ENCODE measurements at places on chromosomes 3 and 15.
A peak's percentile ranks its signal among the peaks of the same experiment; 100 is the strongest.

DNA sequence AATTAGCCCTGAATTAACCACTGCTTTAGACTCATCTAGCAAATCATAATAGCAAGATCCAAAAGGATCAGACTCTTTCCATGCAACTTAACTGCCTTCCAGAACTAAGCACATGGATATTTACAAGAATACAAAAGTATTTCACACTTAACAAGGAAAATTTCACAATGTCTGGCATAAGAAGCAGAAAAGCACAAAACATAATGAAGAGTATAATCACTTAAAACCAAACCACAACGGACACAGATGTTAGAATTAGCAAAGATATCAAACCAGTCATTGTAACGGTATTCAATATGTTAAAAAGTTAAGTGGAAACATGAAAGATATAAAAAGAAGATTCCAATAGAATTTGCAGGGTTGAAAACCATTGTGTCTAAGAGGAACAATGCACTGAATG lies 51.5 kb upstream of the COL6A6 start:
- no peak for DNase-seq

DNA sequence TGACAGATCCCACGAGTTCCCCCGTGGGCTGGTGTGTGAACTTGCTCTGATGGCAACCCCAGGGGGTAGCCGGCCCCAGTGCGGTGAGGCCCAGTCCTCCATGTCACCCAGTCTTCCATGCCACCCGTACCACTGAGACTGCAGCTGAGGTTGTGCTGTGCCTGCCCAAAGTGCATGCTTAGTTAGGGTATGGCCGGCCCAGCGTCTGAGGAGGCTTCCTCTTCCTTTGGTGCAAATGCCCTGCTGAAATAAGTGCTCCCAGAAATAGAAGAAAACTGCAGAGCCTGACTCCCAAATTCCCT lies 31.5 kb downstream of the MGLL start:
- no peak for DNase-seq

GRCh38 chr3:48694610-48695392 lies 9.1 kb upstream of the NCKIPSD start:
- peak; percentile 89 for DNase-seq

- DNase-seq: no peak
Measured at GRCh38 chr15:43199945-43200488, 14.8 kb downstream of the CCNDBP1 start.

- no peak for DNase-seq
Measured at GRCh38 chr3:150249779-150250470, 158.2 kb upstream of the TSC22D2 start.

DNA sequence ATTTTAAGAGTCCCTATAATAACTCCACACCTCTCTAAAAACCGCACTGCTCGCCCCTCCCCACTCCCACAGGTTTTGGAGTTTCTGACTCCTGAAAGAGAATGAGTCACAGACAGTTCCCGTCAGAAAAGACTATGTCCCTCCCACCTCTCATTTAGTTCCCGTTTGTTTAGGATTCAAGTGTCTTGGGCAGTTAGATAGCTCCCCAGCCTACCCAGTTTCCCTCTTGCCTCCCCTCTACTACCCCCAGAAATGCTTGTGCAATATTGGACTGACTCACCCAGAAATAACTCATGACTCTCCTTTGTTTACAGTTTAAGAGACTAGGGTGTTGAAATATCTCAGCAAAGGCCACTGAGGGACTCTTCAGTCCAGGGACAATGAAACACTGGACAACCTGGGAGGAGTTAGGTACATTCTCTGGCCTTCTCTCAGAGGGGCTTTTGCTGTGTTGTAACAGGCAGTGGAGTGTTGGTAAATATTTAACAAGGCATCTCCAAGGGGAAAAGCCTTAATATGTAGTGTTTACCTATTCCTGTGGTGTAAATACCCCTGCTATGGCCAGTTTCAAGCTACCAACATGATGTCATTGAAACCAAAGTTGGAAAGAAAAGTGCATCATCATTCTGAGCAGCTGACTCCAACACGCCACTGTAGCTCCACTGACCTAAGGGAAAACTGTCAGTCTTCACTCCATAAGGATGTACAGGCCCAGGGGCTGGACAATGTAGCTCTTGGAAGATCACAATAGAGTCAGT lies 96.1 kb upstream of the CHD2 start:
- DNase-seq: peak; percentile 100

GRCh38 chr15:85545185-85545584 lies 164.8 kb downstream of the AKAP13 start:
- DNase-seq: no peak

- DNase-seq: no peak
Measured at GRCh38 chr3:49570028-49570654, 15.9 kb downstream of the BSN start.

- DNase-seq: peak; percentile 3
Measured at GRCh38 chr15:48266024-48266689, 60.1 kb downstream of the SLC12A1 start.

GRCh38 chr3:128493570-128494366 lies 767 bp upstream of the GATA2 start:
- DNase-seq: peak; percentile 27

DNA sequence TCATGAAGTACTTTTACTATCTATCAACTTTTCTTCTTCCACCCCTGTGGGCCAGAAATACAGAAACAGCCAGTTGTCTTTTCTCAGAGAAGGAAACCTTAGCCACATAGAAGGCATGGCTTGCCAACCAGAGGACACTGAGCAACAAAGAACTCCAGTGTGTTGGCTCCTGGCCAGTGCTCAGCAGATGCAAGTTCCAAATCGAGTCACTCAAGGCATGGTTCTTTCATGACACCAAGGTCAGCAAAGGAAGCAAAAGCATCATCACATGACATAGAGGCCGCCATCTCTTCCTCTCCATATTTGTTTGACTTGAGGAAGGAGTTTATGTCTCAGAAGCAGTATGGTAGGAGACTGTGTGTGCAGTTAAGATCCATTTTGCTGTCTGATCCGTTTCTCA lies 92.2 kb downstream of the MYLK start:
- peak; percentile 59 for DNase-seq

GRCh38 chr3:52194485-52195290 lies 3.3 kb upstream of the ALAS1 start:
- DNase-seq: no peak

DNA sequence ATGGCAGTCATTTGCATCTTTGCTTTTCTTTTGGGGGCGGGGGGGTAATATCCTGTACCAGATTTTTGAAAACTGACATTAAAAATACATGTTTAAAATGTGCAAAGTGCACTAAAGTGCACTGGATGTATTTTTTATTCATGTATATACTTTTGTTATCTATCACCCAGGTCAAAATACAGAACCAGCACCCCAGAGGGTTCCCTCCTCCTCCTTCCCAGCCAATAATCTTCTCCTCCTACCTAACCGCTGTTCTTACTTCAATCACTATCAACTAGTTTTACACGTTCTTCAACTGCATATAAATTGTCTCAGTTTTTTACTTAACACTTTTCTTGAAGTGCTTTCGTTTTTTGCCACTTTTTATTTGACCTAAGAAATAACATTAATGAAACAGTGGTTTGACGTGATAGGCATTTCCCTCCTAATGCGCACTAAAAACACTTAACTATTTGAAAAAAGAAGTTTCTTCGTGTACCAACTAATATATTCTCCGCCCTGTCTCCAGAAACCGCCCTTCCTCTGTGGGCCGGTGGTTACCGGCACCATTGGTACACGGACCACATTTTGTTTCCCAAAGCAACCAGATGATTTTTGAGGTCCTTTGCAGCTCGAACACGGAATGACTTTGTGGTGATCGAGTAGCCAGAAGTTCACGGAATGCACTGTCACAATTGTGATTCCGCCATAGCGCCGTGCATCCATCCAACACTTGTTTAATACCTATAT lies 836 bp upstream of the AKAP13 start:
- peak; percentile 42 for DNase-seq

GRCh38 chr3:171267104-171267503 lies 193.1 kb downstream of the TNIK start:
- no peak for DNase-seq

DNA sequence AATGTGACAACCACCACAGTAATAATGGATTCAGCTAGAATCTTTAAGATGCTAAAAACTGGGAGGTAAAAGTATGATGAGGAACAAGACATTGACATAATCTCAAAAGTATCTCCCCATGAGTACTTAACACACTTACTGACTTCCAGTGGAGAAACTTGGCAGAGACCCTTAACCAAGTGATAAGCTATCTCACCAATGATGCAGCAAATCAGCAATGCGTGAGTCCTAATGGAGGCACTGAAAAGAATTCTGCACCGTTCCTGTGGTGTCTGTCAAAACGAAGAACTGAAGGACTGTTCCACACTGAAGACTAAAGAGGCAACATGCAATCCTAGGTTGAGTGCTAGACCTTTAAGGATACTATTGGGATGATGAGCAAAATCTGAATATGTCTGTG lies 67.9 kb upstream of the OCA2 start:
- DNase-seq: no peak

DNA sequence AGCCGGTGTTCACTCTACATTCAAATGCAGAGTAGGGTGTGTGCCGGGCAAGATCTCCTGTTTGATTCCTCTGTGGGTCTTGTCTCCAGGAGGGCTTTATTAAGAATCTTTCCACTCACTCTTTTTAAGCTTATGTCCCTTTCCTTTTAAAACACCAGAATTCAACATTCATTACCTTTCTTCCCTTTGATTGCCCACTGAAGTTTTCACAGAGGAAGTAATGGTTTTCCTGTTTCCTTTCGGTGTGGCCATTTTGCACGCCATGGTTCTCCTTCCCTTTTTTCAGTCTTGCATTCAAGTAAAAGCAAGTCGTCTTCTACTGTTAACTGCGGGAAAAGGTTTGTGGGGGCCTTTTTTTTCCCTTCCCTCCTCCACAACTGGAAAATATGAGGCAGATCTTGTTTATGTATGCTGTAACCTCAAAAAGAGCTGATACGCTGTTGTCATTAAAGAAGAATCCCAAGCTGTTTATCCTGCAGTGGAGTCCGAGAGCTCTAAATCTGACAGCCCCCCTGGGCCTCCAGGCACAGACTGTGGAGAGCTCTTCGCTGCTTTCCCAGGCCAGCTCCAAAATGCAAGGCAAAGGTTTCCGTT lies 40.5 kb downstream of the FILIP1L start:
- peak; percentile 98 for DNase-seq

- peak; percentile 67 for DNase-seq
Measured at GRCh38 chr3:62098646-62099365, 274.5 kb downstream of the FEZF2 start.

- no peak for DNase-seq
Measured at GRCh38 chr15:63727542-63727941, 106.2 kb downstream of the HERC1 start.

DNA sequence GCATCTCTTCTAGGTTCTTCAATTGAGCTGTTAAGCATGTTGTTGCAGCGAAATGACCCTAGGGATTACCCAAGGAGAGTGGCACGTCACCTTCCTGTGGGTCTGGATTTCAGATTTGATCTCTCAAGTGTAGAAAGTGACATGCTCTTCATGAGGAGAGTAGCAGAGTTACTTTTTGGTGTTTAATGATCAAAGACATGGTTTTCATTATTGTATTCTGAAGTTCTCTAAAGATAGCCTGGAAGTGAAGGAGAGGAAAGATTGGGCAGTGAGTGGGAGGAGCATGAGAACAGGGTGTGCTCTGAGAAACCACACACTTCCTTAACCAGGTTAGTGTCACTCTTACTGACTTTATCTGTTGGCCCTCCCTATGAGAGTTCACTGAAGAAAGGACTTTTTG lies 153.6 kb downstream of the AKAP13 start:
- DNase-seq: no peak

DNA sequence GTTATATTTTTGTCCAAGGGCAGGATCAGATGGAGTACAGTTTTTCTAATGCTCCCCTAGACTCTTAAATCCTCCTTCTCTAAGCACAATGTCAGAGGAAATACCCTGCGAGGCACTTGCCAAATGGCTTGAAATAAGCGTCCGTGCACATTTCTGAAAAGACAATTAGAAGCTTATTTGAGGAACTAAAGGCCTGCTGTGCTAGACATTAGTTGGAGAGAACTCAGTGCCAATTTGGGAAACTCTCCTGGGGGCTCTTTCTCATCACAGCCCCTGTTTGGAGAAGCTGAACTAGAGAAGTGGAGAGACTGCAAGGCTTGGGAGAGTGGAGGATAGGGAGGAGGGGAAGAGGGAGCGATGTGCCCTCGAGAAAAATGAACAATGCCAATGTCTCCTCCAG lies 247.6 kb upstream of the C2CD4B start:
- DNase-seq: no peak

All from EH (cell line).